ENCODE measurements at places on chromosomes 4 and X. TPM values are rescaled to one million over a fixed set of nuclear protein-coding genes. Genes with fewer than 3 reads are reported as not detected.

DNA sequence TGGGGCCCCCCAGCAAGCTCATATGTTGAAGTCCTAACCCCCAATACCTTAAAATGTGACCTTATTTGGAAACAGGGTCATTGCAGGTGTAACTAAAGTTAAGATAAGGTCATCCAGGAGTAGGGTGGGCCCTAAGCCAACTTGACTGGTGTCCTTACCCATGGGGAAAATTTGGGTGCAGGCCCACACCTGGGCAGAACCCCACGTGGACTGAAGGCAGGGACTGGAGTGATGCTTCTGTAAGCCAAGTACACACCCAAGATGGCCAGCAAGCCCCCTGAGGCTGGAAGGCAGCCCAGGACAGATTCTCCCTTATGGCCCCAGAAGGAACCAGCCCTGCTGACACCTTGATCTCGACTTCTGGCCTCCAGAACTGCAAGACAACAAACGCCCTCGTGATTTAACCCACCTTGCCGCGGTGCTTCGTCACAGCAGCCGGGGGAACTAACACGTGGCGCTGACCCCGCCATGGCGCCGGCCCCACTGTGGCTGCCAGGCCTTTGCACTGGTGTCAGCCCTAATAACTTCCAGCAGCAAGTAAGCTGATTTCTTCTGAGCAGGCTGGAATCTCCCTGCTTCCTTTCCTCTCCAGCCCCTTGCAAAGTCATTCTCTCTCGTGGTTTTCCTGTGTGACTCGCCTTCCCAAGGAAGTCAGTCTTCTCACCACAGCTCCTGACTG, 23.2 kb upstream of the MXD4 start:
- peak; percentile 50 for DNase-seq

Gene BEX4
- polyA plus RNA-seq = 34.7 TPM

DNA sequence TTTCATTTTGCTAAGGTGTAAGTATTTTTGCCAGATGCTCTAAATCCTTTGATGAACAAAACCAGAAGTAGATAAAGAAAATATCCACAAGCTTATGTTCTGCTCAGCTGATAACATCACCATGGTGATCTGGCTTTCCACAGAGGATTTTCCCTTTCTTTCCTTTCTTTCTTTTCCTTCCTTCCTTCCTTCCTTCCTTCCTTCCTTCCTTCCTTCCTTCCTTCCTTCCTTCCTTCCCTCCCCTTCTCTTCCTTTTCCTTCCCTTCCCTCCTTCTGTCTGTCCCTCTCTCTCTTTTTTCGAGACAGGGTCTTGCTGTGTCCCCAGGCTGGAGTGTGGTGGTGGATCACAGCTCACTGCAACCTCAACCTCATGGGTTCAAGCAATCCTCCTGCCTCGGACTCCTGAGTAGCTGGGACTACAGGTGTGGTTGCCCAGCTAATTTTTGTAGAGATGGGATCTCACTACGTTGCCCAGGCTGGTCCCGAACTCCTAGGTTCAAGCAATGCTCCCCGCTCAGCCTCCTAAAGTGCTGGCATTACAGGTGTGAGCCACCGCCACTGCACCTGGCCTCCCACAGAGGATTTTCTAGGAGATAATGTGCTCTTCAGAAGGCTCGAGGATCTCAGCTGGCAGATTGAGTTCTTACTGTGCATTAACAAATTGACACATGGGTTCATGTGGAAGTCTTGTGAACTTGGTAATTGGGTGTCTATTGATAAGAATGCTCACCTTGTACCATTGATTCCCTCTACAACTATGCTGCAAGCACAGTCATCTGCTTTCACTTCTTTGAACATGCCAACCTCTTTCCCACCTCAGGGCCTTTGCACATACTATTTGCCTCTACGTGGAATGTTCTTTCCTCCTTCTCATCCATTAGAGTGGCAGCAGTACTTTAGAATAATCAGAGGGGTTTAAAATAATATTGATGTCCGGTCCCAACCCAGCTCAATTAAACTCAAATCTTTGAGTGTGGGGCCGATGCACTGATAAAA, 1.4 kb upstream of the RHOH start:
- DNase-seq = no peak

- no peak for DNase-seq
Measured at GRCh38 chr4:14087459-14087858, 459.9 kb upstream of the BOD1L1 start.
